ENCODE measurements at places on chromosomes 5 and 9. TPM values are rescaled to one million over a fixed set of nuclear protein-coding genes. Genes with fewer than 3 reads are reported as not detected.

The ITK gene
- not detected for polyA plus RNA-seq

The FOXD4 gene
- 0.34 TPM for polyA plus RNA-seq

The FAM153A gene
- polyA plus RNA-seq = not detected

GRCh38 chr5:177373806-177374205 lies 10.4 kb upstream of the SLC34A1 start:
- no peak for DNase-seq

DNA sequence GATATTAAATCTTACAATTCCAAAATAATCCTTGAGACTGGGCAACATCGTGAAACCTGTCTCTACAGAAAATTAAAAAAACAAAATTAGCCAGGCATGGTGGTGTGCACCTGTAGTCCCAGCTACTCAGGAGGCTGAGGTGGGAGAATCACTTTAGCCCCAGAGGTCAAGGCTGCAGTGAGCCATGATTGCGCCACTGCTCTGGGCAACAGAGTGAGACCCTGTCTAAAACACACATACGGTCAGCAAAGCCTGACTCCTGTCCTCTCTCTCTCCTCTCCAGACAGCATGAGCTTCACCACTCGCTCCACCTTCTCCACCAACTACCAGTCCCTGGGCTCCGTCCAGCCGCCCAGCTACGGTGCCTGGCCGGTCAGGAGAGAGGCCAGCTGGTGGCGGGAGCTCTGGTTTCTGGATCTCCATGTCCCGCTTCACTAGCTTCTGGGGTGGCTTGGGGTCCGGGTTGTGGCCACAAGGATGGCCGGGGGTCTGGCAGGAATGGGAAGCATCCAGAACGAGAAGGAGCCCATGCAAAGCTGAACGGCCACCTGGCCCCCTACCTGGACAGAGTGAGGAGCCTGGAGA lies 9.0 kb upstream of the PDCL start:
- DNase-seq = no peak

All from SK-N-SH (cell line).